ENCODE measurements at places on chromosomes 7 and 10.

GRCh38 chr7:128922496-128923410, 12.2 kb upstream of the KCP start:
- no peak for DNase-seq

DNA sequence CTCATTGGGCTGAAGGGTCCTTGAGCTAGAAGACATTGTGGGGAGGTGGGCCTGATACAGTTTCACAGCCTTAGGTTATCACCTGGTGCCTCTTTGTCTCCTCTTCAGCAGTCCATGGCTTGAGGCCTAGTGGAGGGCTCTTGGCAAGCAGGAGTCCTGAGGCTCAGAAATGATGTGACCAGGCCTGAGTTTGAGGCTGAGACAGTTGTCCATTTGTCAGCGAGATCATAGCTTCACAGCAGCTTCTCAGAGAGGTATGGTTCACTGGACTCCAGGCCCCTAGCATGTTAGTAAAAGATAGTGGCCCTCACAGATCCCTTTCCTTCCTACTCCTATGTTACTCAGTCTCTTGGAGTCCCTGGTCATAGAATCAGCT, 19.1 kb downstream of the SUFU start:
- DNase-seq, result no peak

DNA sequence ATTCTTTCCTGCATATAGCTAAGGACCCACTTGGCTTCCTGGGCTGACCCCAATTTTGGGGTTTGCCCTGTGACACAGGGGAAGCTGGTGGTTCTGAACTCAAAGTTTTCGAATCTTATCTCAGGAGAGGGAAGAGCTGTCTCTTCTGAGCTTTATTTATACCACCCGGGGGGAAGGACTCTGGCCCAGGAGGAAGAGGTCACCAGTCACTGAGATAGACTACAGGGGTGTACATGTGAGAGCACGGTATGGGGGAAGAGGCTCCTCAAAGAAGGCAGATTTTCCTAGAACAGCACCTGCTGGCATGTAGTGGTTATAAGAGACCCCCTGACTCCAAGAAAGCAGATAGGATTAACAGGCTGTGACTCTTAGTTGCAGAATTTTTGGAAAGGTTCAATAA, 101.8 kb upstream of the ELMO1 start:
- no peak for DNase-seq

- DNase-seq, result peak; percentile 81
These were observed 90.6 kb upstream of the ODAD2 start for GRCh38 chr10:28089467-28089866.

DNA sequence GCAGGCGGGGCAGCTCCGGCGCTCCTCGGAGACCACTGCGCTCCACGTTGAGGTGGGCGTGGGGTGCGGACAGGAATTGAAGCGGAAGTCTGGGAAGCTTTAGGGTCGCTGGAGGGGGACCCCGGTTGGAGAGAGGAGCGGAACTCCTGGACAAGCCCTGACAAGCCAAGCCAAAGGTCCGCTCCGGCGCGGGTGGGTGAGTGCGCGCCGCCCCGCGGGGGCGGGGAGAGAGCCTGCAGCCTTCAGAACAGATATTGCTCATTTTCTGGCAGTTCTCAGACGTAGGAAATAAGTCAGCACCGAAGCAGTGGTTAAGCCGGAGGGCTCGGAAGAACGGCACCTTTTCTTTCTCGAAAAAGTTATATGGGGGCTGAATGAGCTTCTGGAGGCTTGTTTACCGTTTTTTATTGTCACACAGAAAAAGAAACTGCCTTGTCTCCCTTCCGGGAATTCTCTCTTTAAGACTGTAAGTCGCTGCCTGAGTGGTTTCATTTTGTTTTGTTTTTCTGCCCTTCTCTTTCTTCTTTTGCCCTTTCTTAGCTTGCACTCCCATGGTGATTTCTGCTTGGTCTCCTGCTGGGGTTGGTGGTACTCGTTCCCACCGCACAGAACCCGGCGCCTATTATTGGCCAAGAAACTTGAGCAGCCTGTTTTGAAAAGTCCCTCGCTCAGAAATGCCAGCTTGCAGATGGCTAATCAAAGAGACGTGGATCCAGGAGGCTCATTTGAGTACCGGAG, 732 bp downstream of the FAS start:
- peak; percentile 82 for DNase-seq

DNA sequence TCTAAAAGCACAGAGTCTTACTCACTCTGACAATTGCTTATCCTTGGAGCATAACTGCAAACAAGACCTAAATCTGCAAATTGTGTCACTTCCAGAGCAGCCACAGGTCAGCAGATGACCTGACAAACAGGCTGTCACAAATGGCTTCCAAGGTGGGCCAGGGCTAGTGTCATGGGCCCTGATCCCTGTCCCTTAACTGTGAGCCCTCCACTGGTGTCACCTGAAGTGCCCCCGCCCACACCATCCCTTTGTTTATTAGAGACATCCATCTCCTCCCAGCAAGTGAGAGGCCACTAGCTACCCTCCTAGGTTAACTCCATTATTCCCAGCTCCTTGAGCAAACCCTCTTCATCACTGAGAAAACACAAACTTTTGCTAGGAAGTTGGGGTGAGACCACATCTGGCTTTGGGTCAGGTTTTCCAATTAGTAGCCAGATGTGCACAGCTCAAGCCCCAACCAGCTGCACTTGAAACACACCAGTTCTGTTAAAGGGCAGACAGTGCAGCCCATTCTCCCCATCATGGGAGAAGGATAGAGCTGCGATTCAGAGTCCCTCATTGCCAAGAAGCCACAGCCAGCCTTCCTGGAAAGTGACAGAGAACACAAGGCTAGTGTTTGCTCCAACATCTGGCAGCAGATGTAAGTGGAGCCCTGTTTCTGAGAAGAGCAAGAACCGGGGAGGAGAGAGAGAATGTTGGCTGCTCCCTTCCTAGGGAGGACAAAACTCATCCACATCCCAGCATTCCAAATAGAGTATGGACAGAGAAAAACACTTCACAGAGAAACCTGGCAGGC, 75.7 kb upstream of the NANOS1 start:
- DNase-seq, result no peak

Measured in epithelial cell of esophagus (primary cell).